ENCODE measurements at places on chromosomes 2 and 18.

- no peak for DNase-seq
Measured at GRCh38 chr2:9764153-9764778, 79.0 kb upstream of the TAF1B start.

GRCh38 chr2:31131871-31132270, 6.4 kb downstream of the GALNT14 start:
- DNase-seq, result no peak

DNA sequence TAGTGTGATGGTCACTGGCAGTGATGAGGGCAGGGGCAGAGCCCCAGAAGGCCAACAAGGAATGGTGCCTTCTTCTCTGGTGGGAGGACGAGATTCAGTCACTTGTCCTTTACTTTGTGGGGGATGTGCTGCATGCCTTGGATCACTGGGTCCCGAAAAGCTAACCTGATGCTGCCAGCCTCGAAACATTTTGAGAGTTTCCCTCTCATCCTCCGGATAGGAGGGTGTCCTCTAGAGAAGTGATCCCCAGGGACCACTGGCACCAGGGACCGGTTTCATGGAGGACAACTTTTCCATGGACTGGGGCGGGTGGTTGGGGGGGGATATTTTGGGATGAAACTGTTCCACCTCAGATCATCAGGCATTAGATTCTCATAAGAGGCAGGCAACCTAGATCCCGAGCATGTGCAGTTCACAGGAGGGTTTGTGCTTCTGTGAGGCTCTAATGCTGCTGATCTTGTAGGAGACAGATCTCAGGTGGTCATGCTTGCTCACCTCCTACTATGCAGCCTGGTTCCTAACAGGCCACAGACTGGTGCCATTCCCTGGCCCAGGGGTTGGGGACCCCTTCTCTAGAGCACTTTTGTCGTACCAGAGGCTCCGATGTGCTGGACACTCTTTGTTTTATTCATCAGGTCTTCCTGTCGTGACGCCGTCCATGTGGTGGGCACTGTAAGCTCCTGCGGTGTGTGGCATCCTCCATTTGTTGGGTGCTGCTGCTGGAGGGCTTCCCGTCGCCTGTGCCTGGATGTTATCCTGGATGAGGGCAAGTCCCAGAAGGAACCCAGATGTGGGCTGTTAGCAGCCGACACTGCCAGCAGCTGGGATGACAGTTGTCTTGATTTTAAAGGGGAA, 68.5 kb upstream of the HDAC4 start:
- no peak for DNase-seq

- DNase-seq, result no peak
Measured at GRCh38 chr18:36247036-36247435, 50.5 kb upstream of the FHOD3 start.

GRCh38 chr2:181041661-181042060, 61.3 kb downstream of the UBE2E3 start:
- DNase-seq, result no peak

DNA sequence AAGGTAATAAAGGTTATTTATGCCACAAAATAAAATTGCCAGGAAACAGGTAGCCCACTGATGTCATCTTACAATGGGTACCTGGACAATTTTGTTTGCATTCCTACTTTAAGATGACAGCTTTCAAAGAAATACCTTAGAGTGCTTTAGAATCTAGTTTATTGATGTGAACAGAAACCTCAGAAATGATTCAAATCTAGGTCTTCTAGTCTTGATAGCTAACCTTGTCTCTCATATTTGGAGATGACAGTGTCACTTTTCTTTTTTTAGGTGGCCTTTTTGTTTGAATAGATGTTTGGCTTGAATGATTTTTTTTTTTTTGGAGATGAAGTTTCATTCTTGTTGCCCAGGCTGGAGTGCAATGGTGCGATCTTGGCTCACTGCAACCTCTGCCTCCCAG, 69.1 kb downstream of the PIK3C3 start:
- DNase-seq, result peak; percentile 8

DNA sequence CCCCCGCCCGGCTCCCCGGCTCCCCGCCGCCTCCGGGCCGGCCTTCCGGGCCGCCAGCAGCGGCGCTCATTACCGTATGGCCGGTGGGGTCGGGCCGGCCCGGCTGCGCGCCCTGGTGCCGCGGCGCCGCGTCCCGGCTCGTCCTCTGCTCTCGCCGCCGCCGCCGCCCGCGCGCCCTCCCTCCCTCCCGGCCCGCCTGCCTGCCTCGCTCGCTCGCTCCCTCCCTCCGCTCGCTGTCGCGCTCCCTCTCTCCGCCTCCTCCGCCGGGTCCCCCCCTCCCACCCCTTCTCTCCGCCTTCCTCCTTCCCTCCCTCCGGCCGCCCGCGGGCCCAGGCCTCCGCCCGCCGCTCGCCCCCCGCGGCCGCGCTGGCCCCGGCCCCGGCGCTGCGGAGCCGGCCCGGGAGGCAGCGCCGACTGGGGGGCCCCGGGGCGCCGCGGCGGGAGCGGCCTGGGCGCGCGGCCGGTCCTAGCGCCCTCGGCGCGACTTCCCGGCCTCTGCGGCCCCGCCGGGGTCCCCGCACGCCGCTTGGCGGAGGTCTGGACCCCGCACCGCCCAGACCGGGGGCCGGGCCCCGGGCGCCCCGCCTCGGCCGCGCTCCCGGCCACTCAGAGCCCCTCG, at the start of gene DNMT3A:
TSS of gene DNMT3A (minus strand) at position 173 of the 619 bp plus-strand sequence. CDS start 27,941 bp downstream, outside the sequence.
- DNase-seq, result peak; percentile 87

DNA sequence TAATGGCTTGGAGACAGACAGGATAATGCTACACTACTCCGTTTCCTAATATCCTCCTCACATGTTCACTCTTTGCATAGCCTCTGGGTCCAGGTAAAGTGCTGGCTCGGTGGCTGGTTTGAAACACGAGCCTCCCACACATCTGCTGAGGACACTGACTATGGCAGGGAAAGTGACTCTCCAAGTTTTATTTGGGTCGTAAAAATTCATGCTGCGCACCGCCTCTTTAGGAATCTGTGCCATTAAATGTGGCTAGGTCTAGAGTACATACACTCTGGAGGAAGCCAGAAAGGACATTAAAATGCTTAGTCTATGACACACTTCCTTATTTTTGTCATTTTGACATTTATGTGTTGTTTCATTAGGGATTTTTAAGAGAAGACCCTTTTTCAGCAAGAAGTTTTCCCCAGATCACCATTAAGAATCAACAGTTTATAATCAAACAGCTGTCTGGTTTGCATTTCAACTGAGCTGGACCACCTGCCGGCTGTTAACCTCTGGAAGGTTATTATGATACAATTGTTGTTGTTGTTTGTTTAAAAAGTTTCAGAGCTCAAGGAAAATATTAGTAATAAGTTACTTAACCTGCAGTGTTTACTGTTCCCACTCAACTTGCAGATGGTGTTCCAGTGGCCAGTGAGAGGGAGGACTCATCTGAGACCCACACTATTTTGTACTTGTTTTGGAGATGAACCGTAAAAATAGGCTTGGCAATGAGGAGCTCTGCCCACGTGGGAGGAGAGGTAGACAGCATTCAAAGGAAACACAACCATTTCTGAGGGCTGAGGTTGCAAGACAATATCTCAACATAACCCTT, 443.3 kb upstream of the MEIS1 start:
- DNase-seq, result no peak

- no peak for DNase-seq
Measured at GRCh38 chr18:35851286-35851970, 121.1 kb upstream of the RMP24 start.

- no peak for DNase-seq
Measured at GRCh38 chr2:184589261-184589660, 9.1 kb upstream of the ZNF804A start.

- DNase-seq, result no peak
Measured at GRCh38 chr2:20025065-20025786, 12.8 kb upstream of the MATN3 start.

DNA sequence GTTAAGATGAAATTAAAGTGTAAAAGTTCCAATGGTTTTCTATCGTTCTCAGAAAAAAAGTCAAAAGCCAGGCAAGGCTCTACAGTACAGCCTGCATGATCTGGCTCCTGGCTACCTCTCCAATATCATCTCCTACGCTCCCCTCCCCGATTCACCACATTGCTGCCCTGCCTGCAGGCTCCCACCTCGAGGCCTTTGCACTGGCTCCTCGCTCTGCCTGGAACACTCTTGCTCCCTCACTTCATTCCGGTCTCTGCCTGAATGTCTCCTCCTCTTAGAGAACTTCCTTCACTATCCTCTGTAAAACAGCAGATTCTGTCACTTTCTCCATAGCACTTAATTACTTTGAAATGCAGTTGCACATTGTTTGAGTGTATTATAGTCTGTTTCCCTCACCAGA, 72.5 kb downstream of the KLF7 start:
- no peak for DNase-seq

- DNase-seq, result no peak
Measured at GRCh38 chr2:233301811-233302210, 5.8 kb upstream of the SAG start.

- DNase-seq, result no peak
Measured at GRCh38 chr2:100194951-100195350, 52.6 kb upstream of the AFF3 start.

DNA sequence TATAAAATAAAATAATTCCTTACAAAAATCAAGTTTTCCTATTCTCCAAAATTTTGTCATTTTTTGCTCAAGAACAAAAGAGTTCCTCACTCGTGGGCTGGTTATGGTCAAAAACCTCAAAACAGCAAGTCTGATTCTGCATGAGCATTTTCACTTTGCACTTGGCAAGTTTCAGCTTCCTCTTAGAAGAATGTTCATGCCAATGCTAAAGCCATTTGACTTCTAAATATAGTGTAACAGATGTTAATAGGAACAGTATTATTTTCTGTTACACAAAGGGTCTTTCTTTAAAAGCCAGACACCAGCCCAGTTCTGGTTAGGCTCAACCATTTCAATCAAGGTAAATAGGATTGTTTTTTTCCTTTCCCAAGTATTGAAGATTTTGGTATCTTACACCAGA, 261.3 kb upstream of the CCDC68 start:
- peak; percentile 19 for DNase-seq

DNA sequence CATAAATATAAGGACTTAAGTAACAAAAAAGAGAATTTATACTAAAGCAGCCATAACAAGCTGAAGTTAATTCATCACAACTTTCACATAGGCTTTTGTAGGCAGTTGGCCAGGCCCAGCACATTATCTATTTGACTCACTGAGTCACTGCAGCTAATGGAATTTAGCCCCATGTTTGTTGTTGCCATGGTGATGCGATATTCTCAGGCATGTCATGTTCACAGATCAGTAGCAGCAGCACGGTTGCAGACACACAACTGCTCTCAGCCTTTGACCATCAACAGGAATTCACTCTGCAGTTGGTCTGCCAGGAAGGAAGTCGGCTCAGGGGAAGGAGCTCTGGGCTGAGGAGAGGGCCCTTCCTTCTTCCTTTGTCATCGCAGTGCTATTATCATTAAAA, 639.8 kb downstream of the TMEM182 start:
- DNase-seq, result no peak

- DNase-seq, result no peak
Measured at GRCh38 chr2:241872313-241872642, 2.7 kb downstream of the RTP5 start.

DNA sequence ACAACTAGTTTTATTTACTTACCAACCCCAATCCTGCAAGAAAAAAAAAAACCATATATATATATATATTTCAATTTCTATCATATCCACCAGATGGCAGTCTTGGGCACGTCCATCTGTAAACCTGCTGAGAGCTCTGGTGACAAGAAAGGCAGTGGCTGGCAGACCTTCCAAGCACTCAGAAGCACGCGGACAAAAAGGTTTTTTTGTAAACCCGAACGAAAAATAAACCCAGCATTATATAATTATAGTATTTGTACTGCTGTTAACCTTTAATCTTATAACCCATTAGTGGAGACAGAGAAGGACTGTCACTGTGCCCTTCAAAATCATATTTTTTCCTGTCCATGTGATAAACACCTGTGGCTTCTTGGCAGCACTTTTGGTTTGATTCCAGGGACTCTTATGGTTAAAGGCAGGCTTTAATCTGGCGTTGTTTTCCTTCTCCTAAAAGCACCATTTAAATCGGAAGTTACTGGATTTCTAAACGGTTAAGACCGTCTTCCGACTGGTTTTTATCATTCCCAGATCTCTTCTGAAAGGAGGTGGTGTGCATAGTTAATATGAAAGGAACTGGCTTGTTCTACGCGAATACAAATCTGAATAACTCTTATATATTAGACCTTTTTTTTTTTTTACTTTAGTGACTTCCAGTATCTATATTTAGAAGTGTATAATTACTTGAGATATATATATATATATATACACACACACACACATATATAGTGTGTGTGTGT, 31.0 kb upstream of the SLC3A1 start:
- DNase-seq, result peak; percentile 57

GRCh38 chr18:9092665-9093064, 9.8 kb upstream of the NDUFV2 start:
- no peak for DNase-seq

DNA sequence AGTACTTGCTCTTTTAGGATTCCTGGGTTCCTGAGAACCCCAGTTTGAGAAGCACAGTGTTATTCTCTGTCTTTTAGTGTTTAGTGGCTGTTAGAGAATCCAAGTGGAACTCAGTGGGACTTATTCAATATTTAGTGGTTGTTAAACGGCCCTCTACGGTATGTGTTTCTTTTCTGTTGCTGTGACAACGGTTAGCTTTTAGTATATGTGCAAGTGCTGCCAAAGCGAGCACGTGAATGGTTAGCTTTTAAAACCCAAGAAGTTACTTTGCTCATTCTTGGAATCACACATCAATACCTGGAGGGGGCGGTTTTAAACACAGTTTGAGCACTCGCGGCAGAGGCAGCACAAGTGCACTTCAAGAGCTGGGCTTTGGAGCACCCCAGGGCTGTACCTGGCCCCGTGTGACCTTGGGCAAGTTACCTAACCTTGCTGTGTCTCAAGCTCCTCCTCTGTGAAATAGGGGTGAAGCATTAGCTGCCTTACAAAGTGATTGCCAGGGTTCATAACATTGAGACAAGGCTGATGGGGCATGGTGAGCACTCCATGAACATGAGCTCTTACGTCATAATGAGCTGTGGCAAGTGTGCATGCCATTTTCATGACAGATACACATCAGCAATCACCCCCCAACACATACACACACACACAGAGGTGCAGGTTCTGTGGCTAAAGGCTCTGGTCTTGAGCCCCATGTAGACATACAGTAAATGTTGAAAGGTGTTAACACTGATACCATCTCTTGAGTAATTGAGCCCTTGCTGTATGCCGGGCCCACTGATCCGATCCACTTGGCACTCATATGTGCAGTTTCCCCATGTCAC, 234.1 kb downstream of the ALPK2 start:
- no peak for DNase-seq

- DNase-seq, result no peak
Measured at GRCh38 chr2:42910645-42911405, 118.4 kb upstream of the HAAO start.

DNA sequence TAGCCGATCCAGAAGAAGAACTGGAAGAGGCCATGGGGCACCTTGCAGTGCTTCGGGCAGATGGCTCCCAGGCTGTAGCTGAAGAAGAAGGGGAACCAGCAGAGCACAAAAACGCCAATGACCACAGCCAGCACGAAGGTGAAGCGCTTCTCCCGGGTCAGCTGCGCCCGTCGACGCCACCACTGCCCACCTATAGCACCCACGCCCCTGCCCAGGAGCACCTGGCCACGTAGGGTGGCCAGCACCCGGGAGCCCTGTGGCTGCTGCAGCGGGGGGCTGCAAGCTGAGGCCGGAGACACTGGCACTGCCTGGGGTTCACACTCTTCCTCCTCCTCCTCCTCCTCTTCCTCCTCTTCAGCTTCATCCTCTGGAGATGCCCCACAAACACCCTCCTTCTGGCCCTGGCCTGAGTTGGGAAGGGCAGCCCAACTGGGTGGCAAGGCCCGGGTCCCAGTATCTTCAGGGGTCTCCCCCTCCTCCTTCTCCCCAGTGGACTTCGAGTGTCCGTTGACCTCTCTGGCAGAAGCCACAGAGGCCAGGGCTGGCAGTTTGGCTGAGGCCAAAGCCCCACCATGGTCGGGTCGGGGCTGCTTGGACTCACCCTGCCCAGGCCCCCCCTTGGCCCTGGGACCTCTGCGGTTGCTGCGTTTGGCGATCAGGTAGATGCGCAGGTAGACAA, 1.3 kb downstream of the ADRA2B start:
- DNase-seq, result no peak
